ENCODE measurements at places on chromosomes 2 and 18. TPM values are rescaled to one million over a fixed set of nuclear protein-coding genes. Genes with fewer than 3 reads are reported as not detected.

Gene ALPP
- total RNA-seq = not detected

Gene TM4SF20
- total RNA-seq = not detected

Gene FIGLA
- total RNA-seq = not detected

Gene UPP2
- not detected for total RNA-seq

Gene RUFY4
- not detected for total RNA-seq

Gene KATNAL2
- 2.2 TPM for total RNA-seq
